Upper lobe of left lung (tissue), 6 donors: ENCODE measurements at places on chromosomes 7 and 10.
A peak's percentile ranks its signal among the peaks of the same experiment; 100 is the strongest.

GRCh38 chr7:6382817-6383216 is 64.9 kb downstream of the DAGLB start:
- no peak for DNase-seq

- DNase-seq, result no peak
These were observed 198.9 kb downstream of the REEP3 start for GRCh38 chr10:63720072-63720537.

DNA sequence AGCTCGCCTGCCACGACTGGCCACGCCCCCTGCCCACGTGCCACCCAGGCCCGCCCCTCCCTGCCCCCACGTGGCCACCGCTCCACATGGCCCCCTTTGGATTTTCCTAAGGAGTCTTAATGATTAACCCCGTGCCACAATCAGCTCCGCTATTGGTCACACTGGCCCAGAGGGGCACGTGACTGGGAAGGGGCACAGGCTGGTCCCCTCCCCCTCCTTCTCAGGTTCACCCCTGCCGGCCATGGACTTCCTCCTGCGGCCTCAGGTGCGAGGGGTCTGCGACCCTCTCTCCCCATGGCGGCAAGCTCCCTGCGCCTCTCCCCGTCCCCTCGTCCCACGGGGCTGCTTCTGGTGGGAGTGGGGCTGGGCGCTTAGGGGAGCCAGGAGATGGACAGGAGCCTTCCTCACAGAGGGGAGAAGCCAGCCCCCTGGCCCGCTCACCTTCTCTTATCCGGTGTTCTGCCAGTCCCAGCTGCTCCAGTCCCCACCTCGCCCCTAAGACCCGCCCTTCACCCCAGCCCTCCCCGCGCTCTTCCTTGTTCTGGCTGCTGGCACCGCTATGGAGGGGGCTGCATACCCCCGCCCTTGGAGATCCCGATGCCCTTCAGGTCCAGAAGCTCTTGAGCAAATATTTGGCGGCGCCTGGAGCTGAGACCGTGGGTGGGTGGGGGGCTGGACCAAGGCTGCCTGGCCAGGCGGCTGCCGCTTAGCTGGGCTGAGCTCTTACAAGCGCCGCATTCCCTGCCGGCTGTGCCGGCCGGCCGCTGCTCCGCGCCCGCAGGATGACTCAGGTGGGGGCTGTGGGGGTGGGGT is 3.2 kb downstream of the SLC4A2 start:
- DNase-seq, result peak; percentile 82

- DNase-seq, result no peak
These were observed 36.9 kb upstream of the IKZF1 start for GRCh38 chr7:50267525-50268041.

DNA sequence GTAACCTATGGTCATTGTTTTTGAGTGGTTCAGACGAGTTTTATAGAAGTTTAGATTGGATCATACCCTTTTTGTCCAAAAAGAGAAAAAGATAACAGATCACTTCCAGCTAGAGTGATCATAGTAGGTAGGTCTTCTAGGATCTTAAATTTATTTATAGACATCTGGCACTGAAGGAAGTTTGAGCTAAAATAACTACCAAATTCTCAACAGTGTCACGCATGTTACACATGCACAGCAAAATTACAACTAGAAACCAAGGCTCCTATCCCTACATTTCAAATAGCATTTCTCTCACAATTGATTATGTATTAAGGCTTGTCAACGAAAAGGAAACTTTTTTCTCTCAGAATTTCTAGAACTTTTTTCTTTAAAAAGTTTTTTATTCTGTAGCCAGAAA is 2.3 kb downstream of the CALU start:
- DNase-seq, result no peak

- DNase-seq, result no peak
These were observed 642.1 kb downstream of the PARD3 start for GRCh38 chr10:34172936-34173533.

GRCh38 chr7:108455998-108456677 is at the start of gene NRCAM:
TSS of gene NRCAM (minus strand) at chr7:108456436. CDS start at chr7:108240064, 216,372 bp downstream.
- no peak for DNase-seq

DNA sequence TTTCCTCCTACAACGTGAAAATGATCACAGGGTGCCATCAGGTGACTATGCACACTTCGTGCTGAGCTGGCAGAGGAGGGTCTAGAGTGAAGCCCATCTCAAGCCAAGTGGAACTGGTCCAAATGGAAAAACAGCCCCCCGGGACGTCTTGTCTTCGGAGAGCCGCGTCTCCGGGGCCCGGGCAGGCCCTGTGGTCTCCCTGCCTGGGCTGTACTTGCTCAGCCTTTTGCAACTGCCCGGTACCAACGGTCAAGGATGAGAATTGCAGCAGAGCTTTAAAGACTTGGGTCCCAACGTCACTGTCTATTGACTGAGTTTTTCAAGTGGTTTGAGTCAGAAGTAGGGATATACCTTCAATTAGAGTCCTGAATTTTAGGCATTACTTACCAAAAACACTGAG is 315.5 kb downstream of the PTPRN2 start:
- DNase-seq, result no peak

- DNase-seq, result no peak
These were observed 205.7 kb upstream of the IGFBP3 start for GRCh38 chr7:46126675-46127300.

GRCh38 chr10:6348096-6348874 is 145.6 kb downstream of the PFKFB3 start:
- no peak for DNase-seq
